ENCODE measurements at places on chromosomes 7 and 10. TPM values are rescaled to one million over a fixed set of nuclear protein-coding genes. Genes with fewer than 3 reads are reported as not detected.

GRCh38 chr7:85222522-85222921, 35.7 kb upstream of the SEMA3D start:
- DNase-seq = no peak

DNA sequence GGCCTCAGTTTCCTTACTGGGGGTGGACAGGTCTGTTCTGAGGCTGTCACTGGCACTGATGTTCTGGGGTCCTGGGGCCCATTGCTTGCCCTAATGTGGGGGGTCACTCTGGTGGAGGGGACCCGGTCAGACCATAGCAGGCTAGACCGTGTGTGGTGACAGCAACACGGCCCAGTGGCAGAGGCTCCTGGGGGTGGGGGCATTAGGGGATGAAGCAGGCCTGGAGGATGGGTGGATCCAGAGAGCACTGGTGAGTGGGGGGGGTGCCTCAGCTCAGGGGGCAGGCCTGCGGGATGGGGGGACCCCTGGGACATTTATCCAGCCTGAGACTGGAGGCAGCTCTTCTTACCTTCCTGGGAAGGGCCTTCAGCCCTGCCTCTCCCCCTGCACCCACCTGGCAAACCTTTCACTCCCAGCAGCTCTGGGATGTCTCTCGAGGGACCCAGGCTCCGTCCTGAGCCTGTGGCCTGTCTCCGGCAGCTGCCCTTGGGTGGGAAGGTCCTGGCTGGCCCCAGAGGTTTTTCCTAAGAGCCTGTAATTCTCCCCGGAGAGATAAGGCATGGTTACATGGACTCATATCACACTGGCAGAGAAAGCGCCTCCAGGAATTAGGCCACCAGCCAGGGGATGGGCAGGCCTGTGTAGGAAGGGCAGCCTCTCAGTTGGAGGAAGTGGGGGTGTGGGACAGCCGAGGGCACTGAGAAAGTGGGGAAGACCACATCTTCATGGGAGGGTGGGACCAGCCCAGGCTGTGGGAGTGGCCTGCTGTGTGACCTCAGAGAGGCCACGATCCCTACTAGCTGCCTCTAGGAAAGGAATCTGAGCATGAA, 147.7 kb downstream of the UBE2H start:
- no peak for DNase-seq

DNA sequence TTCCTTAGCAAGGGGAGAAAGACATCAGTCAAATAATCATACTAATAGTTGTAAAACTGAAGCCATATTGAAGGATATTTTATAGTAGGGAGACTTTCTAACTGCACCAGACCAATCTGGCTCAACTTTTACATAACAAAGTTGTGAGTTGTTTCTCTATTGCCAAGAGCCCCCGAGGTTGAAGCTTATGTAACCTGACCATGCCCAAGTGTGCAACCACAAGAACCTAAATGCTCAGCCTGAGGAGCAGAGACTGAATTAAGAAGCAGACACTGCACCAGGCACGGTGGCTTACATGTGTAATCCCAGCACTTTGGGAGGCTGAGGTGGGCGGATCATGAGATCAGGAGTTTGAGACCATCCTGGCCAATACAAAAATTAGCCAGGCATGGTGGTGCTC, 77.3 kb upstream of the ARMC3 start:
- DNase-seq = no peak

- DNase-seq = no peak
These were observed 190.7 kb upstream of the MKI67 start for GRCh38 chr10:128316925-128317324.

The FKBP6 gene
- not detected for total RNA-seq

- no peak for DNase-seq
These were observed 110.2 kb downstream of the OR13A1 start for GRCh38 chr10:45204954-45205775.

The CHST15 gene
- total RNA-seq = 0.60 TPM

The LRRC18 gene
- not detected for total RNA-seq

The GNG11 gene
- not detected for total RNA-seq

GRCh38 chr10:69879634-69880257, 78.0 kb downstream of the COL13A1 start:
- no peak for DNase-seq

GRCh38 chr7:50725774-50726173, 56.9 kb downstream of the GRB10 start:
- DNase-seq = no peak

DNA sequence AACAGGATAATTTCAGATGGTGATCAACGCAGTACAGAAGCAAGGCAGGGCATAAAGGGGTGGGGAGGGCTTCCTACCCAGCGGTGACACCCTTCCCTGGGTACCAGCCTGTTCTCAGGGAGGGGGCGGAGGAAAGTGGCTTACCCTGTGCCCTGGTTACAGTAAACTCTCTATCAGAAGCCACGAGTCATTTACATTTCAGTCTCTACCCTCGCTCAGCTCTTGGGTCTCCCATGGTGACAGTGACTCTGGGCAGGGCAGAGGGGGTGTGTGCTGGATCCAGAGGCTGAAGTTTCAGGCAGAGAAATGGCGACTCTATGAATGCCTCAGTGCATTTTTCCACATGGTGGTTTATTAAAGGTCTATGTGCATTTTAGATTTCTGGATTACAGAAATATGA, 107.0 kb downstream of the ADARB2 start:
- DNase-seq = no peak

GRCh38 chr10:97823734-97824133, 25.9 kb upstream of the GOLGA7B start:
- no peak for DNase-seq

- no peak for DNase-seq
These were observed 9.2 kb downstream of the PCBD1 start for GRCh38 chr10:70879207-70879606.

DNA sequence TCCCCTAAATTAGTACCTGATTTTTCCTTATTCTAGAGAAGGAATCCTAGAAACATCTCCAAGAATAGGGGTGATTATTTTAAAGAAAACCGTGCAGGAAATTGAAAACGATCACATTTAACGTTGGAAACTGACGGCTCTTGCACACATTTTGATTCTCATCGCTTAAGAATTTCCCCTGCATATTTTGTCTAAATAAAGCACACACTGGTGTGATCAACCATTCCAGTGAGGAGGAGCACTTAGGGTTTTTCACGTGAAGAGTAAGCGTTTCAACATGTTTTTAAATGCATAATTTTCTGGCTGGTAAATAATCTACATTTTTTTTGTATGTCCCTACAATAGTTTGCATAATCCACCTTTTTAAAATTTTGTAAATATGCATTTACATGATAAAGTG, 229.7 kb upstream of the PFKP start:
- no peak for DNase-seq

DNA sequence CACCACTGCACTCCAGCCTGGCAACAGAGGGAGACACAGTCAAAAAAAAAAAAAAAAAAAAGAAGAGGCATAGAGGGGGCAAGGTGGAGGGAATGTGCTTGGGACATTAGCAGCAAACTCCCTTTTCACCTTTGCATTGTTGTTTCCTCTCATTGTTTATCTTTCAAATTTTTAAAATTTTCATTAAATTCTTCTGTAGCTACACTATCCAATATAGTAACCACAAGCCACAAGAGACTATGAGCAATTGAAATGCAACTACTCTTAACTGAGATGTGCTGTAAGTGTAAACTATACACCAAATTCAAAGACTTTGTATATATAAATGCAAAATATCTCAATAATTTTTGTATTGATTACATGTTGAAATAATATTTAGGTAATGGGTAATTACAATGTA, 43.4 kb downstream of the EBLN1 start:
- no peak for DNase-seq

Measured in activated naive CD8-positive, alpha-beta T cell treated with anti-CD3 and anti-CD28 coated beads, Interleukin-2, amount 10 ng/mL, durations not matched to agents 7 days and 5 days (primary cell).